CD4-positive, alpha-beta T cell (primary cell): ENCODE measurements at places on chromosomes 12 and 14.

- no peak for DNase-seq
These were observed 9.8 kb upstream of the NFKBIA start for GRCh38 chr14:35414365-35414764.

GRCh38 chr12:21248679-21249078 is 86.0 kb downstream of the SLCO1A2 start:
- no peak for DNase-seq

DNA sequence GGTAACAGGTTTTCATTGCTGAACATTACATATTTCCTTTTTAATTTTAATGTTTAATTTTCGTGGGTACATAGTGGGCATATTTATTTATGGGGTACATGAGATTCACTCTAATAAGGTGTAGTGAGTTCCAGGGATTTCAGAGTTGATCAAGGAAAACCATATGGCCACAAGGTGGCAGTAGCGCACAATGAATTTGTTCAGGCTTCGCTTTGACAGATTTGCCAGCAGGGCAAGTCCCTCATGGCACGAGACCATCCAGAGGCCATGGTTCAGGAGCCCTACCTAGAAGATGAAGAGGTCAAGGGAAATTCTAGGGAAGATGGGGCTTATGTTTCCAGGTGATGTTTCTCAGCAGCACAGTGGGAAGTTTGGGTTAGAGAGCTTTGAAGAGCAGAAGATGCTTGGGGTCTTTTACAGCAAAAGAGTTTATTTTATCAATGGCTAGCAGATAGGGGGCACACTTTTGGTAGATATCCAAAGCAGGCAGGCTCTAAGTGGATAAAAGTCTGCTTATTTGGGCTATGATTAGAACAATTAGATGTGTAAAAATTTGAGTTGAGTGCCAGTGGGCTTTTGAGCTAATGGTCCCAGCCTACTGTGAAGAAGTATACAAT is 1004.4 kb downstream of the AACS start:
- DNase-seq = peak; percentile 21

- no peak for DNase-seq
These were observed 6.4 kb downstream of the STX2 start for GRCh38 chr12:130832561-130833209.

DNA sequence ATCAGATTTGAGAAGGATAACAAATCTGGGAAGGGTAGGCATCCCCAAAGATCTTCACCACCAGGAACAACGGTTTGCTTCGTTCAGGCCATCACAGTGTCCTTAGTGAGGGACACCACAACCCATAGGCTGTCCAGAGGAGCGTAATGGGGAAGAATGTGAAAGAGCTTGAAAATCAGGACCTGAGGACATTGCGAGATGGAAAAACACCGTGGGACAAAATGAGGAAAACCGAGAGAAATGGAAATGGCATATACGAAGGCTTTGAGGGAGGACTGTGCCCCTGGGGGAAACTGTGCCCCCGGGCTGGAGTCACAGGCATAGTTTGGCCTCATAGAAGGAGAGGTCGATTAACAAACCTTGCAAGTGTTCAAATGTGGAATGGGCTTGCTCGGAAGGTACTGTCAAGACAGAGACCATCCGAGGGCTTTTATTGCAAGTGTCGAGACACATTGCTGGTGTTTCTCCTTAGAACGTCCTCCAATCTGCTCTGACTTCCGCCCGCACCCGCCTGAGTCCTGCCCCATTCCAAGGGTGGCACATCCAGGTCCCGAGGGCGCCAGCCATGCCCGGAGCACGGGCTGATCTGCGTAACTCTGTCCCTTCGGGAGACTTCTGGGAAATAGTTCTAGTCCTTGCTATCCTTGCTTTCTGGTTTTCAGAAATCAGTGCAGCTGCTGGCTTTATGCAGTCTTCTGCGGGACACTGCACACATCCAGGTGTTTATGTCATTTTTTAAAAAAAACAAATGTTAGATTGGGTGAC is 885 bp upstream of the PALS1 start:
- DNase-seq = no peak

DNA sequence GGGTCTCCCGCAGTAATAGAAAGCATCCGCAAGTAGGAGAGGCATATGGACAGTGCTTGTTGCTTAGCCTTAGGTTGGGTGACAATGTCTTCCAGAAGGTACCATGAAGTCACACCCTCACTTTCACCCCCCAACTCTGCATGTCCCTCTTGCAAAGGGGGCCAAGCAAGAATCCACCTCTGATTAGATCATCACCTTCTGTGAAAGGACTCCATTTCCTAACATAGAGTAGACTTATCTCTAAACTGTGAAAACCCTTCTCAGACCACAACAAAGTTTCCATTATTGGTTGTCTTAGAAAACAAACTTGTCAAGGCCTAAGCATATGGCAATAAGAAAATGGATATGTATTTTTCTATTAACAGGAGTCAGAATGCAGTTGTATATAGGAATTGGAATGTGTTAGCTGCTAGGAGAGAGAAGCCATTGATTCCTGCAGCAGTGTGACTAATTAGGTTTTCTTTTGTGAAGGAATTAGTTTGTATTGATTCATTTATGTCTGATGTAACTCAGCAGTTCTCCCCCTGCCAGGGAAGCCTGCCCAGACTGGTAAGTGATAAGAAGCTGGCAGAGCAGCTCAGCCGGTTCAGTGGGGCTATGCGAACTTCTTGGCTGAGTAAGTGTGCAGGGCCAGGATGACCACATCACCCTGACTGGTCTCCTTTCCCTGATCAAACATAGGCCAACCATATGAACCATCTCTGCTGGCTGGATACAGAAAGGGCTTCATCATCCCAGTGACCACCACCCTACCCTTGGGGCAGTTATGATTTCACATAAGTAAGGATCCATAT is 107.3 kb upstream of the CCDC196 start:
- DNase-seq = no peak

DNA sequence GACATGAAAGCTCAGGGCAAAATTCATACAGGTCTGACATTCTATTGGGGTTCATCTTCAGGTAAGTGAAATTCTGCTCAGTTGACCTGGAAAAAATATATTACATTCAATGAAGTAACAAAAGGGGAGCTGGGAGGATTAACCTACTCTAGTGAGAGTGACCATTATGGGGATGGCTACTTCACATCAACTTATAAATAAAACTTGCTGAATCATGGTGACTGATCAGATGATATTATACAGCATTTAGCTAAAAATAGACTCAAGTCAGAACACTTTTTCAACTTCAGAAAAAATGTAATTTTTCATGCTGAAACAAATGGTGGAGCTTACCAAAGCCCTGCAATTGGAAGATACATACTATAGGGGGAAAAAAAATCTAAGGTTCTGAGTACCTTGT is 800.2 kb downstream of the FSCB start:
- no peak for DNase-seq
